Stimulated activated CD4-positive, alpha-beta T cell treated with anti-CD3 and anti-CD28 coated beads, Interleukin-2, amount 100 ng/mL, for 48 hours (primary cell): ENCODE measurements at places on chromosomes 2 and 18.

- DNase-seq, result no peak
Observed at GRCh38 chr2:39665811-39666490, at the start of gene TMEM178A. Gene TMEM178A, plus strand, starts transcription at chr2:39665917. Its CDS starts 58 bp downstream, at chr2:39665975.

- no peak for DNase-seq
Observed at GRCh38 chr2:223219872-223220657, 168.1 kb downstream of the KCNE4 start.

- DNase-seq, result no peak
Observed at GRCh38 chr2:200698217-200698616, 112.4 kb downstream of the AOX1 start.

- no peak for DNase-seq
Observed at GRCh38 chr2:234495251-234496054, 1.4 kb downstream of the ARL4C start.

- DNase-seq, result no peak
Observed at GRCh38 chr18:28359176-28359575, 182.2 kb upstream of the CDH2 start.
